Inflammatory macrophage (primary cell): ENCODE measurements at places on chromosomes 4 and X.

DNA sequence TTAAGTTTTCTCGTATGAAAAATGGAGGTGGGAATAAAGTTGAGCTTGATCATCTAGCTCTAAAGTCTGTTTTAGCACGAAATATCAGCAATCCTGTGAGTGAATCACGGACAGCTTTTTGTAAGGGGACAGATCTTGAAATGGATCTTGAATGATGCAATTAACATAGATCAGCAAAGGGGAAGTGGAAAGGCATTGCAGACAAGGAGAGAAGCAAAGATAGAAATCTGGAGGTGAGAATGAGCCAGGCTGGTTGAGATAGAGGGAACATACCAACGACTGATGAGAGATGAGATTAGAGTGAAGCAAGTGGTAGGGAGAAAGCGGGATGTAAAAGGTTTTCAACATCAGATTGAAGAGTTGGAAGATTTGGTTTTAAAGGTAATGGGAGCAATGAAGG lies 4.6 kb upstream of the DGKK start:
- no peak for DNase-seq

DNA sequence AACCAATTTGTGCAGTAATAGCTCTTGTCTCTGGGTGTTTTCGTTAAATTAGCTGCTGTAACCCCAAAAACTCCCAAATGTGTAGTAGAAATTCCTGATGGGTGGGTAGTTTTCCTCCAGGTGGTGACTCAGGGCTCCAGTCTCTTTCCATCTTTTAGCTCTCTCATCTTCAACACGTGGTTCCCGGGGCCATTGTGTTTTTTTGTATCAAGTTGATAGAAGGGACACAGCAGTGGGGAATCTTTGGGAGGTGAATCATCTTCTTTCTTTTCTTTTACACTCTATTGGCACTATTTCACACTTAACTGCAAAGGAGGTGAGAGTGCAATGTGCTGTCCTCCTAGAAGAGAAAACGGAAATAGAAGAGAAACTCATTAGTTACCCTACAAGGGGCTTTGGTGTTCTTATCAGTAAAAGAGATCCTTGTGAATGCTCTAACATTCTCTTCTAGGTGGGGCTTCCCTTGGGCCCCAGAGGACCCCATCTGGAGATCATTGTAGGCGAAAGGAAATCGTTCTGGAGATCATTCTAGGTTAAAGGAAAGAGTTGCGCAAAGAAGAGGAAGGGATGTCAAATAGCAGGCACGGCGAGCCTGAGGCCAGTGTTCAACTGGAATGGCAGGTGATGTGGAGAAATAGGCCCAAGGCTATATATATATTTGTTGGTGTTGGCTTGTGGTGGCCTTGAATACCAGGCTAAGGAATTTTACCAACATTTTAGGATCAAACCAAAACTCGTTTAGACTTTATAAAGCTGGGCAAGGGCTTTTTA lies 68.2 kb upstream of the ACSL1 start:
- DNase-seq, result no peak

- DNase-seq, result no peak
Measured at GRCh38 chrX:78922754-78923153, 22.4 kb upstream of the P2RY10 start.

DNA sequence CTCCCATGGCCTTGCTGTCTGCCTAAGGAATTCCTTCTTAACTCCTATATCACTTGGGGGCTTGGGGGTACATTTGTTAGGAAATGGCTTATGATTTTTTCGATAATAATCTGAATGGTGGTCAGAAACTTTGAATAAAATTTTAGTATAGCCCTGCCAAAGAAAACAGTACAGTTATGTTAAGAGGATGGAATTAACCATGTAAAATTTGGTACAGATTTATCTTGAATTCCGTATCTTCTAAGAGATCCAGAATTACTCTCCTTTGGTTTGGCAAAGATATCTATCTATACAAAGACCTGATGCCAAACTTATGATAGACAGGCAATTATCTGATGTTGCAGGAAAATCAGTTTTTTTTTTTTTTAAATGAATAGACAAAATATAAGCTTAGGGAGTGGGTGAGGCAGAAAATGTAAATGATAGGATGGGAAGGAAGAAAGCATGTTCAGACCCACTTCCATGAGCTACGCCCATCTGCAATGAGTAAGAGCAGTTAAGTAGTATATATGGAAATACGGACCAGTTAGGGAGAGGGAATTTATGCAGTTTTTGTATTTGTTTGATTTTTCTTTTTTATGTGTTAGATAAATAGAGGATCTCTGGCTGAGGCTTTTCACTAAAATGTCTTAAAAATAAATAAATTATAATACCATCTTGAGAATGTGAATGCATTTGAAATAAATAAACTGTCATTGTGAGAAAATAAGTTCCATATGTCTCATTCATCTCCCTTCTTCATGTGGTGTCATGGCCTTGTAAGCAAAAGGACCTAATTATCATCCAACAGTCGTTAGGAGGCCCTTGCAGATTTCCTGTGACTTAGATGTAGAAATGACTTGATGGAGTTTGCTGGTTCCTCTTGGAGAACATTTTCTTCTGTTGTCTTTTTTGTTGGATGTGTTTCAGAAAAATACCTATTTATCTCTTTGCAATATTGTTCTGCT lies 389.6 kb downstream of the ARHGAP24 start:
- no peak for DNase-seq

DNA sequence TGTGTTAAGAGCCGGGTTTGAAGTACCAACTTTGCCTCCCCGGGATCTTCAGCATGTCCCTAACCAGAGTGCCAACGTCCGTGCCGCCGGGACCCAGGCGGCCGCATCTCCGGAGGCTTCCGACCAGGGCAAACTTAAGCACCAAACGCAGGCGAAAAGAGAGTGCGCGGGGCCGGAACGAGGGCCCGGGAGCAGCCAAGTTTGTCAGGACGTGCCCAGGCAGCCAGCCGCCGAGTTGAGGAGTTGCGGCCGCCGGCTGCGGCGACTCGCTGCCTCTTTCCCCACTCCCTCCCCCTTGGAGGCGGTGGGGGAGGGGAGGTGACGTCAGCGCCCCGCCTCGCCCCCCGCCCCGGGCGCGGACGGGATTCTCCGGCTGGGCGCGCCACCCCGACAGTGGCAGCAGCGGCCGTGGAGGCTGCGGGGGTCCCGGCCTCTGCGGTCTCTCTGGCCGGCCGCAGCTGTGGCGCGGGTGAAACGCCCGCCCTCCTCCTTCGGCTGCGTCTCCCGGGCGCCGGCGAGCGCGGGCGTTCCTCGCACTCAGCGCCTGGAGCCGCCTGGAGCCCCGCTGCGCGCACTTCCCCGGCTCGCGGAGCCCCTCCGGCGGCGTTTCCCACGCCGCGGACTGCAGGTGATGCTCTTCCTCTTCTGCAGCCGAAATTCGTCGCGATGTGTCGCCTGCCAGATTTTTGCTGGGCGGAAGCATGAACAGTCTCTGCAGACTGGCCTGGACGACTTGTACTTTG lies 2.9 kb upstream of the FAT1 start:
- DNase-seq, result no peak

DNA sequence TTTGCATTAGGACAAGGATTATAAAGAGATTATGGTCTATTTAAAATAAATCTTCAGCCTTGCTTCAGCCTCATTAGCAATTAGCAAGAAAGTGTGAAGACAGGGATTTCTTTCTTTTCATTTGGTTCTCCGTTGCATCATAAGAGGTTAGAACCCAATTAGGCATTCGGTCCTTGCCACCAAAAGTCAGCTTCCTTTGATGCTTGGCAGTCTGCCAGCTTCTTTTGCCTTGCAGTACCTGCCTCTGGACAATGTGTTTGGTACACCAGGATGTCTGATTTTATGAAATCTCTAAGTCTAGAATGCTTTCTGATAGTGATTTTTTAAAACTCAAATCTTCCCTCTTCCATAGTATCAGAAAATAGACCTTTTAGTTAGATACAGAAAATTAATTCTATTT lies 12.4 kb downstream of the SMIM20 start:
- DNase-seq, result no peak

DNA sequence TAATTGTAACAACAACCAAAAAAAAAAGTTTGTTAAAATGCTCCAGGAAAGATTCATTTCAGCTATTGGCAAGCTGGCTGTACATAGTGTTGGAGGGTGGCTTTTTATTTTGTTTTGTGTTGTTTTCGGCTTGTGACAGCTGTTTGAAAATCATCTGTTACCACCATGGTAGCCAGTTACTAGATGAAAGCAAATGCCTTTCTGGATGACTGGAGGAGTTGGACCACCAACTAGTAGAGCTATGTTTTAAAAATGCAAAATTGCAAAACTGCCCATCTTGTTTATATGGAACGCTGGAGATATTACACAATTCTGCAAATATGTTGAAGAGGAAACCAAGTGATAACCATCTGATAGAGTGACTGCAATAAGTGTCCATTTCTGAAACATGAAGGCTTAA lies 53.2 kb upstream of the TNIP3 start:
- no peak for DNase-seq

- DNase-seq, result no peak
Measured at GRCh38 chr4:120841580-120841979, 80.9 kb downstream of the PRDM5 start.

- DNase-seq, result no peak
Measured at GRCh38 chr4:86033171-86033570, 326.7 kb downstream of the MAPK10 start.

DNA sequence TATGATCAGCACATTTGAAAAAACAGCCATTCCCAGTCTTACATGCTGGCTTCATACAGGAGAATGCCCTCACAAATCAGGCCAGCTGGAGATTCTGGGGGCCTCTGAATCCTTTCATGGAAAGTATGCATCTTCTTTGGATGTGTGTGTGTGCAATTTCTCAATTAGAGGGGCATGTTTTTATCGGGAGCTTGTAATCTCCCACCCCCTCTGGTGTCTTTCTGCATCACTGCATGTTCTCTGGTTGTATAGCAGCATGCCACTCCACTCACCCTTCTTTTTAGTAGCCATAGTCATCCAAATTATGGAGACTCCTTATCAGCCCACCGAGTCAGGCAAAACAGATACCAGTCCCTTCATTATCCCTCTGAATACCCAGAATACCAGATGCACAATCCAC lies 282.2 kb upstream of the SLIT2 start:
- DNase-seq, result no peak

- DNase-seq, result no peak
Measured at GRCh38 chr4:13944095-13944511, 316.6 kb upstream of the BOD1L1 start.

GRCh38 chrX:137749246-137749645 lies 183.3 kb downstream of the ZIC3 start:
- no peak for DNase-seq

- no peak for DNase-seq
Measured at GRCh38 chr4:147596981-147597380, 20.2 kb upstream of the TMEM184C start.

DNA sequence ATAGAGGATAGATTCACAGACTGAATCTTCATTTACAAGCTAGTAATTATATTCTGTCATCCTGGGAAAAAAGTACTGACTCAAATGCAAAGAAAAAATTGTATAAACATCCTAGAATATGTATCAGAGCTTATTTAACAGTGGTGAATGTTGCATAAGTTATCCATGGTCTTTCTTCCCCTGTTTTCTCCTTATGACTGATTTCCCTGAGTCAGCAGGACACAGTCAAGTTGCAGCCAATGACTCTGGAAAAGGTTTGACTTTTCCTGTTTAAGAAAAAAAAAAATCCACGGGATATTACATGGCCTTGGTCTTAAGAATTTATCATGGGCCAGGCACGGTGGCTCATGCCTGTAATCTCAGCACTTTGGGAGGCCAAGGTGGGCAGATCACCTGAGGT lies 36.5 kb downstream of the INPP4B start:
- no peak for DNase-seq

GRCh38 chrX:149948016-149948415 lies 9.7 kb upstream of the EOLA2 start:
- DNase-seq, result no peak

DNA sequence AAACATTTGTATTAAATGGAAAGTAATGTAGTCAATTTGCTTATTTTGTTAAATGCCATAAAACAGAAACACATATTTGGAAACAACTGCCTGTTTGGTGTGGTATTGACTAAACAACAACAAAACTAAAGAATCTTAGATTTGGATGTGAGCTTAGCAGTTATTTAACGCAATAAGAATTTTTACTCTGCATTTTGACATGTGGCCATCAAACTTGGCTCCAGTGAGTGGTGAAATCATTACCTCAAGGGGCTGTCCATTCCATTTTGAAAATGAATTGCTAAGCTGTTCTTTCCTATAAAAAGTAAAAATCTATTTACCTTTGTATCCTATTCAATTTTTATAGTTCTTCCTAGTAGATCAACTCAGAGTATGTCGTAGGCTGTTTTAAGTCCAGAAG lies 84.2 kb downstream of the DKK2 start:
- no peak for DNase-seq

- no peak for DNase-seq
Measured at GRCh38 chr4:183111452-183111885, 12.4 kb downstream of the WWC2 start.
